ENCODE measurements at places on chromosomes 4 and X. TPM values are rescaled to one million over a fixed set of nuclear protein-coding genes. Genes with fewer than 3 reads are reported as not detected.

DNA sequence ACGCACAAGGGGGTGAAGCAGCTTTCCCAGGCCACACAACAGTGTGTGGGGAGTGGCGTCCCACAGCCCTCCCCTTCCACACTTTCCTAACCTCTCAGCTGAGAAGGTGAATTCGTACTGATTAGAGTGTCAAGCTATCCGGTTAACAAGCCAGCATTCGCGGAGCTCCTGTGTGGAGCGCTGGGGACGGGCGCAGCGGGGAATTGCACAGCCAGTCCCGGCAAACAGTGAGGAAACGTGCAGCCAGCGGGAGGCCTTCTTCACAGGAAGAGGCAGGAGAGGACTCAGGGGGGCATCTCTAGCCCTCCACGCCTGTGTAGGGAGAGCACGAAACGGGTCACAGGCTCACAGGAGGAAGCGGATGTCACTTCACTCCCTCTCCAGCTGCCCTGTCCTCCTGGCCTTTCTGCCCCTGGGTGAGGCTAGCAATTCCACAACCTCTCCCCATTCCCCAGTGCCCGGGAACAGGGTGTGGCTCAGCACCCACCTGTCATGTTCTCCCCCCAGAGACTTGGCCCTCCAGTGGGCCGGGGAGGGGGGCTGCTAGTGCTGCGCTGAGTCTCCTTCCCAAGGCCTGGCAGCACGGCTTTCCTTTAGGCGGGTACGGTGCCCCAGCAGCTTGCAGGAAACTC, 117.3 kb downstream of the CPZ start:
- DNase-seq: no peak
- no peaks in the 10 kb centered on the region for H3K27me3 ChIP-seq
- no peaks in the 10 kb centered on the region for H3K4me1 ChIP-seq

- H3K27me3 ChIP-seq: no peaks in the 10 kb centered on the region
- no peak overlapping the region for H3K4me3 ChIP-seq
- DNase-seq: no peak
Observed at GRCh38 chrX:9522378-9523155, 57.7 kb downstream of the TBL1X start.

- no peaks in the 10 kb centered on the region for H3K27me3 ChIP-seq
- DNase-seq: no peak
- H3K36me3 ChIP-seq: peaks cover 40% of the 10 kb centered on the region
- peaks cover 5% of the 10 kb centered on the region for H3K4me1 ChIP-seq
Observed at GRCh38 chr4:184395971-184396391, 78.4 kb downstream of the IRF2 start.

DNA sequence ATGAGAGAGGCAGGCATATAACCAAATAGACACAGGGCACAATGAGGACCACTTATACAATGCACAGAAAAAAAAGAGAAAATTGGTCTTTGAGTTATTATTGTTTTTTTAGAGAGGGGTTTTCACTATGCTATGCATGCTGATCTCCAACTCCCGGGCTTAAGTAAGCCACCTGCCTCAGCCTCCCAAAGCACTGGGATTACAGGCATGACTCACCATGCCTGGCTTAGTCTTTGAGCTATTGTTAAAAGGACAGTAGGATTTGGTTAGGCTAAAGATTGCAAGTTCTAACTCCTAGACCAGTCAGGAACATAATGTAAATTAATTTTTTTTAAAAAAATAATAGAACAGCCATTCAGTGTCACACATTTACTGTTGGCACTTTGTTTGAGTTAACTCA, 340.1 kb downstream of the GPAT3 start:
- H3K27ac ChIP-seq: no peak overlapping the region
- no peaks in the 10 kb centered on the region for H3K4me1 ChIP-seq
- no peaks in the 10 kb centered on the region for H3K36me3 ChIP-seq
- no peaks in the 10 kb centered on the region for H3K27me3 ChIP-seq
- H3K4me3 ChIP-seq: no peak overlapping the region

GRCh38 chr4:126784966-126785580, 847.7 kb upstream of the INTU start:
- no peak overlapping the region for H3K4me3 ChIP-seq
- no peak overlapping the region for H3K27ac ChIP-seq
- no peaks in the 10 kb centered on the region for H3K27me3 ChIP-seq
- no peaks in the 10 kb centered on the region for H3K4me1 ChIP-seq
- H3K36me3 ChIP-seq: no peaks in the 10 kb centered on the region

- no peak overlapping the region for H3K4me3 ChIP-seq
- DNase-seq: peak; percentile 2
- H3K27me3 ChIP-seq: no peaks in the 10 kb centered on the region
- no peaks in the 10 kb centered on the region for H3K4me1 ChIP-seq
- no peaks in the 10 kb centered on the region for H3K36me3 ChIP-seq
Observed at GRCh38 chr4:96149894-96150293, 310.0 kb downstream of the PDHA2 start.

The FAM9C gene
- not detected for total RNA-seq

- H3K27ac ChIP-seq: no peak overlapping the region
- H3K4me3 ChIP-seq: no peak overlapping the region
- no peaks in the 10 kb centered on the region for H3K27me3 ChIP-seq
- H3K4me1 ChIP-seq: no peaks in the 10 kb centered on the region
- DNase-seq: no peak
Observed at GRCh38 chr4:47367761-47368160, 95.7 kb downstream of the COMMD8 start.

DNA sequence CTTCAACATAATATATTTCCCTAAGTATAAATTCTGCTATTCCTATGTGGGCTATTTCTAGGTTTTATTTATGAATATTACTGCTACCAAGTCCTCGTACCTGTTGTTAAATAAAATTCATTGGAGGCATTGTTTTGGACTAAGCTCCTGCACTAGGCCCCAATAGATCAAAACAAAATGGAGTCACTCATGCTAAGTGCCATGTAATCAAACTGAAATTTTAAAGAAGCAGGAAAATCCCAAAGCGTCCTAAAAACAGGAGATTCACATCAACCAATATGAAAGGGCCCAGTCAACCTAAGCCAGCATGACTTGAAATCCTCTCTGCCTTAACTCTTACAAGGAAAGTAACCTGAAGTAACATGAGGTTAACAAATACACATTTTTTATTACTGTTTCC, 743.2 kb downstream of the TRAM1L1 start:
- no peaks in the 10 kb centered on the region for H3K36me3 ChIP-seq
- DNase-seq: no peak
- H3K4me1 ChIP-seq: no peaks in the 10 kb centered on the region

- peak overlapping the region; percentile 63 for H3K27ac ChIP-seq
- no peaks in the 10 kb centered on the region for H3K27me3 ChIP-seq
- H3K36me3 ChIP-seq: no peaks in the 10 kb centered on the region
- peak overlapping the region; percentile 26 for H3K4me3 ChIP-seq
- peaks cover 11% of the 10 kb centered on the region for H3K4me1 ChIP-seq
Observed at GRCh38 chrX:71532078-71532752, 689 bp upstream of the OGT start.

The CCKAR gene
- not detected for total RNA-seq

The MAOA gene
- total RNA-seq: 18.1 TPM

- H3K27ac ChIP-seq: no peak overlapping the region
- no peak for DNase-seq
- peaks cover 14% of the 10 kb centered on the region for H3K4me1 ChIP-seq
- H3K27me3 ChIP-seq: no peaks in the 10 kb centered on the region
- H3K36me3 ChIP-seq: no peaks in the 10 kb centered on the region
Observed at GRCh38 chr4:687971-688853, 739 bp downstream of the SLC49A3 start.

DNA sequence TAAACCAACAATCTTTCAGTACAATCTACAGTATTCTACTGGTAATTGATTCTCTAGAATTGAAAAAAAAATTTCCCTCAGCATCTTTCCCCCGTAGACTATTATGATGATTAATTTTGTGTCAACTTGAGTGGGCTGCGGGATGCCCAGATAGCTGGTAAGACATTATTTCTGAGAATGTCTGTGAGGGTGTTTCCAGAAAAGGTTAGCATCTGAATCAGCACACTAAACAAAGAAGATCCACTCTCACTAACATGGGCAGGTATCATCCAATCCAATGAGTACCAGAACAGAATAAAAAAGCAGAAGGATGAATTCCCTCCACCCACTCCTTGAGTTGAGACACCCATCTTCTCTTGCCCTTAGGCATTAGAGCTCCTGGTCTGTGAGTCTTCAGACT, 186.1 kb upstream of the MAB21L2 start:
- H3K27ac ChIP-seq: no peak overlapping the region
- DNase-seq: no peak
- H3K4me1 ChIP-seq: no peaks in the 10 kb centered on the region

The NALF2 gene
- total RNA-seq: not detected

The PGAM4 gene
- not detected for total RNA-seq

GRCh38 chrX:25002661-25003020, 13.1 kb downstream of the ARX start:
- H3K4me3 ChIP-seq: peak overlapping the region; percentile 9
- DNase-seq: no peak
- no peaks in the 10 kb centered on the region for H3K36me3 ChIP-seq
- H3K27ac ChIP-seq: no peak overlapping the region

The FRMPD3 gene
- not detected for total RNA-seq

DNA sequence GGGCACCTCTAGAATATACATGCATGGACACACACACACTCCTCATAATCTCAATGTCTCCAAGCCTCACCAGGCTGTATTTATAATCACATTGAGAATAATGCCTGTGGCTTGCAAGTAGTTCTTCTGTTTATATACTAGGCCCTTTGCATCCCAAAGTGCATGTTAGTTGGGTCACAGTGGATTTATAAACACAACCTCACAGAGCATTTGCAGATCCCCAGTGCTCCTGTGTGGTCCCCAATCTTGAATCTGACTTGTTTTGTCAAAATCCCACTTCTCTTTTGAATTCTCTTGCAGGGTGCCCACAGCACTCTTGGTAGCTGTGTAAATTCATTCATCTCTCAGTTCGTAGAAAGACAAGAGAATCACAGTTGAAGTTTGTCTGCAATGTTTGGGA, 49.6 kb upstream of the PROM1 start:
- no peak overlapping the region for H3K4me3 ChIP-seq
- H3K27me3 ChIP-seq: peaks cover 6% of the 10 kb centered on the region
- no peak overlapping the region for H3K27ac ChIP-seq
- no peaks in the 10 kb centered on the region for H3K36me3 ChIP-seq
- H3K4me1 ChIP-seq: no peaks in the 10 kb centered on the region
- no peak for DNase-seq

The ASB11 gene
- total RNA-seq: 0.15 TPM

DNA sequence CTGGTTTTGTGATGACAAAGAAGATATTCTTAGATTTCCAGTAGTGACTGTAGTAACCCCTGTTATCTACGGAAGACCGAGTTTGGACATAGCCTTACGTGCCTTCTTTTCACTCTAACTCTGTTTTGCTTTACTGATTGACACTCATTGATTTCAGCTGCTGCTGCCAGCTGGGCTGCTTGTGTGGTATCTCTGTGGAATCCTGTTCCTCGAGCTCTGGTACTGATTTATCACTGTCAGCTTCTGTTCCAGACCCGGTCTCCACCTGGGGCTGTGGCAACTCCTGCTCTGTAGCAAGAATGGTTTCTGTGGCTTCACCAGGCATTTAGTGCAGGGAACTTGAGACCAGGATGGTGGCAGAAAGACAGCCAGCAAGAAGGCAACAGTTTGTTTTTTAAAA, 24.6 kb upstream of the LAP3 start:
- no peaks in the 10 kb centered on the region for H3K36me3 ChIP-seq
- no peak overlapping the region for H3K4me3 ChIP-seq
- no peaks in the 10 kb centered on the region for H3K4me1 ChIP-seq
- H3K27me3 ChIP-seq: peaks cover 9% of the 10 kb centered on the region
- DNase-seq: no peak

GRCh38 chr4:155751569-155751968, 7.3 kb upstream of the GUCY1B1 start:
- no peaks in the 10 kb centered on the region for H3K4me1 ChIP-seq
- no peak overlapping the region for H3K4me3 ChIP-seq
- no peak overlapping the region for H3K27ac ChIP-seq
- DNase-seq: no peak
- H3K27me3 ChIP-seq: no peaks in the 10 kb centered on the region

DNA sequence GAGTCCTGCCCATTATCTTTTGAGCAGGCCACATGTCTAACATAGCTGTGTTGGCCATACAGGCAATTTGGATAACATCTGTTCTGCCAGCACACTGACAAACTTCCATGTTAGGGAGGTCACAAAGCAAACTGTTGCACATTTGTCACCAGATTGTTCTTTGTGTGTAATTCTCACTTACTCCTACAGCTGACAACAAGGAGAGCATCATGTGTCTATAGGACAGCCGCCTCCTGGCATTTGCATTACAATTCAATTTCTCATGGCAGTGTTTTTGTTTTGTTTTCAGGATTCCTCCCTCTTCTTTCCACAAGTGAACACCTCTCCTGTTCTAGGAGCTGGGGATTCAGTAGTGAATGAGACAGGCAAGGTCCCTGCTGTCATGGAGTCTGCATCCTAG, 94.3 kb upstream of the LEF1 start:
- no peak for DNase-seq
- no peaks in the 10 kb centered on the region for H3K4me1 ChIP-seq
- no peak overlapping the region for H3K27ac ChIP-seq
- no peaks in the 10 kb centered on the region for H3K36me3 ChIP-seq
- no peaks in the 10 kb centered on the region for H3K27me3 ChIP-seq

DNA sequence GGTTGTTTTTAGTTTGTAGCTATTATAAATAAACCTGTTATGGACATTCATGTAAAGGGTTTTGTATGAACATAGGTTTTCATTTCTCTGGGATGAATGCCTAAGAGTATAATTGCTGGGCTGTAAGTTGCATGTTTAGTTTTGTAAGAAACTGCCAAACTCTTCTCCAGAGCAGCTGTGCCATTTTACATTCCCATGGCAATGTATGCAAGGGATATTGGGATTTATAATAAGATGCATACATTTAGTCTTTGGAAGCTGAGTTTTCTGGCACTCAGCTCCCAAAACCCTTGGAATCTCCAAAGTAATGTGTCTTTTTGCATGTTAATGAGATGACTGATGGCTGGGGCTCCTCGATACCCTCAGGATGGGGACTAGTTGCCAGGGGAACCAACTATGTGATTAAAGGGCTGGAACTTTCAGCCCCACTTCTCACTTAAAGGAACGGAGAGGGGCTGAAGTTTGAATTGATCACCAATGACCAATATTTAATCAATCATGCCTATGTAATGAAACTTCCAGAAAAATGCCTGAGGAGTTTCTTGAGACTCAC, 44.0 kb downstream of the SERTM2 start:
- H3K27ac ChIP-seq: no peak overlapping the region
- DNase-seq: no peak
- no peaks in the 10 kb centered on the region for H3K4me1 ChIP-seq

DNA sequence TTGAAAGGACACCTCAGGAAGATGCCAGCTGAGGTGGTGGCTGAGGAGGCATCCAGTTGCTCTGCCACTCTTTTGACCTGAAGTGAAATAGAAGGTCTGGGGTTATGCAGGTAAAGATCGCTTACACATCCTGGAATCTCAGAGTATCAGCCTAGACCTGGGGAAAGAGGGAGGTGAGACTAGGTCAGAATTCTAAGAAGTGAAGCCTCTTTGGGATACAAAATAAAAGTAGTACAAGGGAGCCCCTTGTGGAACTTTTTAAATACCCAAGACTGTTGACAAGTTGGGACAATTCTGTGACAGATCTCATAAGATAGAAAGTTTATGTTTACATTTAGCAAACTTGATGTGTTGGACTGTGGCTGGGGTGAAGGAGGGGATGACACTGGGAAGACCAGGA, 263.1 kb downstream of the SPRY1 start:
- no peaks in the 10 kb centered on the region for H3K4me1 ChIP-seq
- H3K27me3 ChIP-seq: no peaks in the 10 kb centered on the region
- DNase-seq: peak; percentile 37
- H3K27ac ChIP-seq: no peak overlapping the region
- H3K4me3 ChIP-seq: no peak overlapping the region
